ENCODE measurements at places on chromosomes 13 and 19.

- DNase-seq = no peak
Measured at GRCh38 chr19:38063928-38064327, 156.9 kb downstream of the SIPA1L3 start.

DNA sequence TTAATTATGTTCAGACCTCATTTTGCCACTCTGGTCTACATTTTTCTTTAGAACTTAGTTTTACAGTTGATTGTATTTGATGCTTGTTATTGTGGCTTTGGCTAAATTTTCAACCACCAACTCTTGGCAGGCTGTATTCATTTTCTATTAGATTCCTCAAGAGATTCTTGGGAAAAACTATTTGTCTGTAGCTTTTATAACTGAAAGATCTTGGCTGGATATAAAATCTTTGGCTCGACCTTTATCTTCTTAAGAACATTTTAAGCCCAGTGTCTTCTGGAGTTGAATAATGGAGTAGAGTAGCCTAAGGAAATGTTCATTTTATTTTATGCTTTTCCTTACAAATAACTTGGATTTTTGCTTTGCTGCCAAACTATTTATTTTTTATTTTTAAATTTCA, 848.5 kb downstream of the PCDH17 start:
- no peak for DNase-seq

DNA sequence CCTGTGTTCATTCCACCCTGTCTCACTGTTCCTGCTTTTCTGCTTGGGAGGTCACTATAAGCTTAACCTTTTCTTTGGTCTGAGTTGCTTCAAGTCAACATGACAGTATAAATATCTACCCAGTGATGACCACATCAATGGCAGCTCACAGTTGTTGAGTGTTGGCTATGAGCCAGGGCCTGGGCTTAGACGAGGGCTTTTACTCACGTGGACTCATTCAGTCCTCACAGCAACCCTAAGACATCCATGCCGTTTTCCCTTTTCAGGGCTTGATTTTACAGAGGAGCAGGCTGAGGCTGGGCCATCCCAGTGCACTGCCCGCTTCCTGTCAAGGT, 10.2 kb upstream of the CCDC97 start:
- DNase-seq = peak; percentile 46

DNA sequence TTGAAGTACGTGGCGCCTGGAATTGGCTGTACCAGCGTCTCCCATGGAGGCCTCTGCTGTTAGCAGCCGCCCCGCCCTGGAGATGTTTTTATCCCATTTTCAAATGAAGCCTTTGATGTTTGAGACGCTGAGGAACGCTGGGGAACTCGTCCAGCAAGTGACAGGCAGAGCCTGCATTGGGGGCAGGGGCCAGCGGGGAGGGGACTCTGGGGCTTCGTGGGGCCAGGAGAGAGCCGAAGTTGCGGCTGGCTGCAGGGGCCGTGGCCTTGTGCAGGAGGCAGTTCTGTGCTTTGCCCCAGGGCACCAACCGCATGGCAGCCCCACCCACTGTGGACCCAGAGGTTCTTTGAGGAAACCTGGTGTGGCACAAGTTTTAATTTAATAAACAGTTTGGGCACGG, 13.5 kb downstream of the SPPL2B start:
- DNase-seq = no peak

DNA sequence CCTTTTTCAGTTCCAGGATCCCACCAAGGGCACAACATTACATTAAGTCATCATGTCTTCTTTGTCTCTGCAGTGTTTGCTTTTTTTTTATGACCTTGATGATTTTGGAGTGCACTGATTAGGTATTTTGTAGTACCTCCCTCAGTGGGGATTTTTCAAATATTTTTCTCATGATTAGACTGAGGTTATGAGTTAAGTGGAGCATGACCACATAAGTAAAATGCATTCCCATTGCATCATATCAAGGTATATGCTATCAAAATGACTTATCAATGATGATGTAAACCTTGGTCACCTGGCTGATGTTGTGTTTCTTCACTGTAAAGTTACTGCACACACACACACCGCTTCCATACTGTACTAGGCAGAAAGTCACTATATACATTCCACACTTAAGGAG, 96.7 kb upstream of the TRPC4 start:
- no peak for DNase-seq

DNA sequence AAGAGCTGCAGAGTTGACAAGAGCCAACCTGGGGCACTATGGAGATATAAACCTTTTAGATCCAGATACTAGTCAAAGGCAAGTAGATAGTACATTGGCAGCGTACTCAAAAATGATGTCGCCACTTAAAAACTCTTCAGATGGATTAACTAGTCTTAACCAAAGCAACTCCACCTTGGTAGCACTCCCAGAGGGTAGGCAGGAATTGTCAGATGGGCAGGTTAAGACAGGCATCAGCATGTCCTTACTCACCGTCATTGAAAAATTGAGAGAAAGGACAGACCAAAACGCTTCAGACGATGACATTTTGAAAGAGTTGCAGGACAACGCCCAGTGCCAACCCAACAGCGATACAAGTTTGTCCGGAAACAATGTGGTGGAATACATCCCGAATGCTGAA, 8.9 kb downstream of the ZNF507 start:
- DNase-seq = no peak

- DNase-seq = no peak
Measured at GRCh38 chr13:41026788-41027187, 7.7 kb upstream of the ELF1 start.

DNA sequence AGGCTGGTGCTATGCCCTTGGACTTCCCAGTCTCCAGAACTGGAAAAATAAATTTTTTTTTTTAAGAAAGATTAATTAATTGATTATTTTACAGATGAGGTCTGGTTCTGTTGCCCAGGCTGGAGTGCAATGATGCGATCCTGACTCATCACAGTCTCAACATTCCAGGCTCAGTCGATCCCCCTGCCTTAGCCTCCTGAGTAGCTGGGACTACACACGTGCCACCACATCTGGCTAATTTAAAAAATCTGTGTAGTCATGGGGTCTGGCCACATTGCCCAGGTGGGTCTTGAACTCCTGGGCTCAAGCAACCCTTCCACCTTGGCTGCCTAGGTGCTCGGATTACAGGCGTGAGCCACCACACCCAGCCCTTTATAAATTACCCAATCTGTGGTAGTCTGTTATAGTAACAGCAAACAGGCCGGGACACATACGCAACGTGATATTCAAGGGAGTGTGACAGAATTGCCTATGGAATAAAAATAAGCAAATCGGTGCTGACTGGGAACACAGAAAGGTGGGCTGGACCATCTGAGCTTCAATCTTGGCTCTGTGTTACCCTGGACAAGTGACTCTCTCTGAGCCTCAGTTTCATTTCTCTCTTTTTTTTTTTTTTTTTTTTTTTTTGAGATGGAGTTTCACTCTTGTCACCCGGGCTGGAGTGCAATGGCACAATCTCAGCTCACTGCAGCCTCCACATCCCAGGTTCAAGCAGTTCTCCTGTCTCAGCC, 42.8 kb downstream of the PIN1 start:
- peak; percentile 45 for DNase-seq

GRCh38 chr13:48600374-48601364, 53.1 kb upstream of the CYSLTR2 start:
- no peak for DNase-seq

GRCh38 chr19:31586282-31586681, 237.0 kb upstream of the TSHZ3 start:
- DNase-seq = no peak
